Neural crest cell (in vitro differentiated cells): ENCODE measurements at places on chromosomes 12 and 14. TPM values are rescaled to one million over a fixed set of nuclear protein-coding genes. Genes with fewer than 3 reads are reported as not detected.

ACSS3 gene
- total RNA-seq, result 14.5 and 15.7 TPM in 2 replicates

CCDC175 gene
- 0.19 and 0.25 TPM in 2 replicates for total RNA-seq

TC2N gene
- 0.09 TPM in 1 of 2 replicates, not detected in the other for total RNA-seq

AVPR1A gene
- not detected in 2 replicates for total RNA-seq

PTCSC3 gene
- not detected in 2 replicates for total RNA-seq

SLC25A29 gene
- 123 and 128 TPM in 2 replicates for total RNA-seq

C12orf60 gene
- total RNA-seq, result 2.5 and 2.9 TPM in 2 replicates

CCT2 gene
- total RNA-seq, result 388 and 392 TPM in 2 replicates

HVCN1 gene
- total RNA-seq, result 3.8 and 4.9 TPM in 2 replicates

PYM1 gene
- 54.0 and 56.8 TPM in 2 replicates for total RNA-seq

DEPDC4 gene
- total RNA-seq, result 3.5 and 4.1 TPM in 2 replicates

BHLHE41 gene
- total RNA-seq, result 0.65 TPM in 1 of 2 replicates, not detected in the other

GRIP1 gene
- 38.4 and 40.3 TPM in 2 replicates for total RNA-seq

LRFN5 gene
- total RNA-seq, result 1.3 and 1.5 TPM in 2 replicates

SLC38A2 gene
- 186 and 199 TPM in 2 replicates for total RNA-seq

EML5 gene
- 1.3 TPM in 2 replicates for total RNA-seq

GNPTAB gene
- total RNA-seq, result 11.0 and 13.6 TPM in 2 replicates

BIN2 gene
- not detected in 2 replicates for total RNA-seq

FOXN4 gene
- total RNA-seq, result 1.3 and 1.7 TPM in 2 replicates

LMBR1L gene
- 101 TPM in 2 replicates for total RNA-seq

SEL1L gene
- 47.0 and 49.4 TPM in 2 replicates for total RNA-seq

CPNE6 gene
- total RNA-seq, result not detected in 2 replicates

KIAA0586 gene
- total RNA-seq, result 41.1 and 42.4 TPM in 2 replicates

DUSP16 gene
- total RNA-seq, result 30.8 and 32.0 TPM in 2 replicates

SERPINA9 gene
- not detected in 2 replicates for total RNA-seq

ST8SIA1 gene
- 62.7 and 64.7 TPM in 2 replicates for total RNA-seq

LBHD2 gene
- not detected in 2 replicates for total RNA-seq

CRIP1 gene
- total RNA-seq, result 3.2 and 4.8 TPM in 2 replicates

AQP6 gene
- total RNA-seq, result 0.21 TPM in 1 of 2 replicates, not detected in the other
